ENCODE measurements at places on chromosomes 1 and 21. TPM values are rescaled to one million over a fixed set of nuclear protein-coding genes. Genes with fewer than 3 reads are reported as not detected.

Gene TAF5L
- polyA plus RNA-seq = 19.1 TPM

Gene HSD3B2
- polyA plus RNA-seq = not detected

GRCh38 chr21:36096398-36097290 lies 26.8 kb downstream of the CBR1 start:
- H3K4me3 ChIP-seq = no peak overlapping the region
- H3K27me3 ChIP-seq = no peaks in the 10 kb centered on the region
- H3K4me1 ChIP-seq = no peaks in the 10 kb centered on the region
- no peak overlapping the region for H3K27ac ChIP-seq
- no peaks in the 10 kb centered on the region for H3K36me3 ChIP-seq

Gene DNASE2B
- polyA plus RNA-seq = 0.03 TPM

DNA sequence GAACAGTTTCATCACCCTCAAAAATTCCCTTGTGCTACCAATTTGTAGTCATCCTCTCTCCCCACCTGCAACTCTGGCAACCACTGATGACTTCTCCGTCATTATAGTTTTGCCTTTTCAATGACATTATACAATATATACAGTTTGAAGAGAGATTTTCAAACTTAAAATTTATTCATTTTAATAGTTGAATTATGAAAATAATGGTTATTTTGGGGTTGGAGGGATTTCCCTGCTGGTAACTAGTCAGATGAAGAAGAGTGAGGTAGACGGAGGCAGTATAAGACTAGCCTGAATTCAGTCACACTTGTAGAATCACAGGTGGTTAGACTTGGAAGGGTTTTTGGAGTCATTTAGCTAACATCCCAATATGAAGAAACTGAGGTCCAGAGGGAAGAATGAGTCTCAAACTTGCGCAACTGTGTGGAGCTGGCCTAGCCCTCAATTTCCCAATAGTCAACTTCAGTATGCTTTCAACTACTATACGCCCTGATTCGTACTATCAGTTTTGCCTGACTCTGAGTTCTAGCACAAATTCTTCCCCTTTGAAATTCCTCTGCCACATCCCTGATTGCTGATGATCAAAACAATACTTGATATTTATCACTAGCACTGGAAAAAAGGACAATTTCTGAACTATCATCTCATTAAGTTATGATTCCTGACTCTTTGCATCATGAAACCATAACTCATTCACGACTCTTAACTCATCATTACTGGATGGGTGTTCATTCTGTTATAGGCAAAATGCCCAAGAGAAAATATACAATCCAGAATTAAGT lies 54.2 kb downstream of the VANGL2 start:
- H3K4me1 ChIP-seq = no peaks in the 10 kb centered on the region
- no peaks in the 10 kb centered on the region for H3K36me3 ChIP-seq
- DNase-seq = no peak
- H3K27ac ChIP-seq = no peak overlapping the region
- H3K4me3 ChIP-seq = no peak overlapping the region

Gene SYT6
- not detected for polyA plus RNA-seq

Gene VCAM1
- polyA plus RNA-seq = 7.2 TPM

GRCh38 chr1:243487649-243488227 lies 231.9 kb downstream of the SDCCAG8 start:
- no peak overlapping the region for H3K27ac ChIP-seq
- no peak for DNase-seq
- peaks cover 15% of the 10 kb centered on the region for H3K4me1 ChIP-seq
- no peaks in the 10 kb centered on the region for H3K27me3 ChIP-seq

GRCh38 chr1:42081475-42081874 lies 71.7 kb upstream of the GUCA2B start:
- no peaks in the 10 kb centered on the region for H3K27me3 ChIP-seq
- no peak for DNase-seq

Gene SPSB1
- polyA plus RNA-seq = 8.4 TPM
